ENCODE measurements at places on chromosomes 2 and 18. TPM values are rescaled to one million over a fixed set of nuclear protein-coding genes. Genes with fewer than 3 reads are reported as not detected.

The ARHGEF4 gene
- total RNA-seq: 20.9 TPM

GRCh38 chr2:170571612-170572011 lies 143.5 kb upstream of the SP5 start:
- no peak overlapping the region for H3K4me3 ChIP-seq
- H3K4me1 ChIP-seq: peaks cover 25% of the 10 kb centered on the region
- H3K36me3 ChIP-seq: no peaks in the 10 kb centered on the region
- H3K27me3 ChIP-seq: peaks cover 6% of the 10 kb centered on the region
- no peak overlapping the region for H3K27ac ChIP-seq
- no peak for DNase-seq

The CHN1 gene
- 33.9 TPM for total RNA-seq

The SF3B6 gene
- 85.3 TPM for total RNA-seq

GRCh38 chr2:63789338-63790020 lies 52.2 kb upstream of the UGP2 start:
- peaks cover 25% of the 10 kb centered on the region for H3K4me1 ChIP-seq
- no peak overlapping the region for H3K4me3 ChIP-seq
- no peak for DNase-seq
- H3K27ac ChIP-seq: peak overlapping the region; percentile 37

DNA sequence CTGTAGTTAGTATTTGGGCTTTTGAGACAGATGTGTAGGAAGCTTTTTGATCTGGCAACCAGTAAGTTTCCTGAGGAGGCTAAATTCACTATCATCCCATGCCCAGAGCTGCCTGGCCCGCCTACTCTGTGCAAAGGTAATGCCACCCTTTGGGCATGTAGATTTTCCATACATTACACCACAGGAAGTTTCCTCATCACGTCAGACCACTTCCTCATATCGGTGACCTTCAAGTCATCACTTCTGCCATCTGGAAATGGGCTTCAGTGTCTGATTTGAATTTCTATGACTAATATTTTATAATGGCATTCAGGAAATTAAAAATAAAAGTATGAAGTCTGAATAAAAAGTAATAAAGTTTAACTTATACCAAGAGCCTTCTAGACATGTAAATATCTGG lies 825.4 kb downstream of the DCDC2C start:
- H3K36me3 ChIP-seq: no peaks in the 10 kb centered on the region
- peaks cover 2% of the 10 kb centered on the region for H3K27me3 ChIP-seq
- no peak for DNase-seq
- no peak overlapping the region for H3K27ac ChIP-seq
- H3K4me3 ChIP-seq: no peak overlapping the region

The IL36G gene
- not detected for total RNA-seq

The CLEC4F gene
- not detected for total RNA-seq

The KLHL29 gene
- total RNA-seq: 28.3 TPM

DNA sequence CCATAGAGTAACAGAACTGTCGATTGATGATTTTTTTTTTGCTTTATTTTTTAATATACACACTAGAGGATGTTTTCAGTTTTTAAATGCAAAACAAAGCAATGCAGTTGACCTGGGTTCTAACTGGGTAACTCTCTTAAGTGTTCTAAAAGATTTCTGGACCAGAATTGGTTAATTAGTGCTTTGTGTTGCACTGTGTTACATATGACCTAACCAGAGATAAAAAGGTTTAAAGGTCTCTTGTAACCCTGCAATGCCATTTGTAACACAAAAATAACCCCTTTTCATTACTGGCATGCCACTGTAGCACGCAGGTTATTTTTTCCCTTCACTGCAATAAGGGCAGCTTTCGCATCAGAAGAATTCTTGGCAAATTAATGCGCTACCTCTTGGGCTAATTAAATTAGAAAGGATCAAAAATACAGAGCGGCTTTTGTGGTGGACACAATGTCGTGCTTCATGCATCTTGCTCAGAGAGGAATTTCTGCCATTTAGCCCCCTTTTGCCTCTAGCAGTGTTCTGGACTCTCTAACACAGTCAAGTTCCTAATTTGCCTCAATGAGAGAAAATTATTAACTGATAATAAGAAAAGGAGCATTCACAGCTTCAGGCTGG lies 250.8 kb upstream of the ZEB2 start:
- no peak for DNase-seq
- peak overlapping the region; percentile 32 for H3K27ac ChIP-seq
- H3K36me3 ChIP-seq: peaks cover 3% of the 10 kb centered on the region
- H3K4me3 ChIP-seq: no peak overlapping the region

DNA sequence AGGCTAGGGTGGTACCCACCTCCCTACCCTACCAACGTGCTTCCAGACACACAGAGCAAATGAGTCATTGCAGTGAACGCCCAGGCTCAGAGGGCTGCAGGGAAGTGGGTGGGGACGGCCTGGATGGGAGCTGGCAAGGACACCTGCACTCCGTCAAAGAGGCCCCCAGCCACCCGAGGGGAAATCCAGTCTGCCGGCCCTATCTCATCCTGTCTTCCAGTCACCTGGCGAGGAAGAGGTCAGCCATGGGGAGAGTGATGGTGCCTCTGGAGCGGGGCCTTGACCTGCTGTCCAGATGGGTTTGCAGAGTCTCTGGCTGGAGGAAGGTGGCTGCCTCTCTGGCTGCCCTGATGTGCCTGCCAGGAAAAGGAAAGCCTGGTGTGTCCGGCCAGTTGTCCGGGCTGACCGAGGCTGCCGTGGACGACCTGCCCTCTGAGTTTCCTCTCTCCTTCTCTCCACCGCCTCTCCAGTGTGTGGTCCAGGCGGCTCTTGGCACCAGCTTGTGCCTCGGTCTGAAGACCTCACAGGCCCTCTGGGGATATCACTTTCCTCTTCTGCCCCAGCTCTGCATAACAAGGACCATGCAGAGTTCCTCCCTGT lies 209.7 kb upstream of the COPS8 start:
- no peak overlapping the region for H3K4me3 ChIP-seq
- H3K36me3 ChIP-seq: peaks cover under 1% of the 10 kb centered on the region
- H3K27me3 ChIP-seq: no peaks in the 10 kb centered on the region

DNA sequence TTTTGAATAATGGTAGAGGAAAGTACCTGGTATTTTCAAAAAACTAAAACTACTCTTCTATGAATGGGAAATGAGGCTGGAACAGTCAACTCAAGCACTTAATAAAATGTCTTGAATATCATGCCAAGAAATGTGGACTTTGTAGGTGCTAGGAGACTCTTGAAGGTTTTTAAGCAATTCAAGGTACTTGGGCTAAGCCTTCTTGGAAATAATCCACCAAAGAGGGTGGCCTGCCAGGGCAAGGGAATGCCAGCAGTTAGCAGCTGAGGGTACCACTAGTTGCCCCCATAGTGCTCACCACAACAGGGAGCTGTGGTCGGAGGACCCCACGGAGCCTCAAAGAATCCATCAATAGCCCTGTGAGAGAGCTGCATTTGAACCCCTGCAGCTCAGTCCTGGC lies 14.6 kb upstream of the ACYP2 start:
- no peak overlapping the region for H3K27ac ChIP-seq
- no peak for DNase-seq
- no peak overlapping the region for H3K4me3 ChIP-seq
- no peaks in the 10 kb centered on the region for H3K27me3 ChIP-seq
- peaks cover 5% of the 10 kb centered on the region for H3K36me3 ChIP-seq
- no peaks in the 10 kb centered on the region for H3K4me1 ChIP-seq

- no peak overlapping the region for H3K27ac ChIP-seq
- DNase-seq: no peak
- H3K36me3 ChIP-seq: no peaks in the 10 kb centered on the region
- H3K4me1 ChIP-seq: no peaks in the 10 kb centered on the region
Observed at GRCh38 chr18:37948471-37948870, 382.9 kb upstream of the CELF4 start.

The TRABD2A gene
- total RNA-seq: 0.45 TPM

DNA sequence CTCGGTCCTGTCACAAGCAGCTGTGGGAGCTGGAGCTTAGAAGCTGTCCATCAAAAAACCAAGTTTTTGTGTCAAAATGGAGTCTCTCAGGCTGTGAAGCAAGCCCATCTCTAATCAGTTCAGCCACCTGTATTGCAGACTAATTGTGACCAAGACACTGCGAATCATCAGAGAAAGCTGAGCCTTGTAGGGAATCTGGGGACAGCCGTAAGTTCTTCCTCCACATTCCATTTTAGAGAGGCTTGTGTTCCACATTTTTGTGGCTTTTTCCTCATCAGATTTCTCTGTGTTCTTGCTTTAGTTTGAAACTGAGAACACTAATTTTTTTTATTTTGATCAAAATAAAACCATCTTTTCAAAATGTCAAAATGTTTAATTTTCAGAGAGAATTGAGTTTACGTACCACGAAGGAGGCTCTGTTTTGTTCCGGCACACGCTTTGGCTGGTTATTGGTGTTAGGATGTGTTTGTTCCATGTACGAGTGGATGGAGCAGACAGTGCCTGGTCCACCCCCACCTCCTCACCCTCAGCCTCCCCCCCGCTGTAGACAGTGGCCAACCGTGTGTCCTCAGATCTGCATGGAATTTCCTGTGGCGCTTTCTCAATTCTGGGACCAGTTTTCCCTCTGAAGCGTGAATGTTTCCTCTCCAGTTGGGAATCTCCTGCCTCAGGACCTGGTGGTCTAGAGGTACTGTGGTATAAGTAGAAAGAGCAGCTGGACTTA lies 140.8 kb downstream of the AGAP1 start:
- H3K27me3 ChIP-seq: no peaks in the 10 kb centered on the region
- no peaks in the 10 kb centered on the region for H3K36me3 ChIP-seq
- H3K4me3 ChIP-seq: no peak overlapping the region
- no peak for DNase-seq
- H3K27ac ChIP-seq: no peak overlapping the region

DNA sequence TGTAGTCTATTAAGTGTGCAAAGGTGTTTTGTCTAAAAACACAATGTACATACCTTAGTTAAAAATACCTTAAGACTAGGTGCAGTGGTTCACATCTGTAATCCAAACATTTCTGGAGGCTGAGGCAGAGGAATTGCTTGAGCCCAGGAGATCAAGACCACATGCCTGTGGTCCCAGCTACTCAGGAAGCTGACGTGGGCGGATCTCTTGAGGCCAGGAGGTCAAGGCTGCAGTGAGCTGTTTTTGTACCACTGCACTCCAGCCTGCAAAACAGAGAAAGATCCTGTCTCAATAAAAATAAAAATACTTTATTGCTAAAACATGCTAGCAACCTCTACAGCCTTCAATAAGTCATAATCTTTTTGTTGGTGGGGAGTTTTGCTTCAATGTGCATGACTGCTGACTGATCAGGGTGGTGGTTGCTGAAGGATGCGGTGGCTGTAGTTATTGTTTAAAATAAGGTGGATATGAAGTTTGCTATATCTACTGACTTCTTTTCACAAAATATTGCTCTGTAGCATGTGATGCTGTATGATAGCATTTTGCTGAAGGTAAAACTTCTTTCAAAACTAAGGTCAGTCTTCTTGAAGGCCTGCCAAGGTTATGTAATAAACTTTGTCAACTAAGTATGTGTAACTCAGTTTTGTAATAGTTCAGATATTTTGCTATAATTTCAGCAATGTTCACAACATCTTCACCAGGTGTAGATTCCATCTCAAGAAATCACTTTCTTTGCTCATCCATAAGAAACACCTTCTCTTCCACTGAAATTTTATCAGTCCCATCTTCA lies 1238.0 kb upstream of the NRXN1 start:
- peaks cover 4% of the 10 kb centered on the region for H3K4me1 ChIP-seq
- H3K36me3 ChIP-seq: peaks cover 8% of the 10 kb centered on the region
- H3K27me3 ChIP-seq: no peaks in the 10 kb centered on the region
- no peak for DNase-seq

GRCh38 chr2:27717070-27717795 lies 53.5 kb downstream of the SLC4A1AP start:
- H3K36me3 ChIP-seq: no peaks in the 10 kb centered on the region
- H3K27me3 ChIP-seq: peaks cover 3% of the 10 kb centered on the region
- H3K27ac ChIP-seq: peak overlapping the region; percentile 85
- DNase-seq: no peak

The ARHGAP15 gene
- 0.38 TPM for total RNA-seq

The KCNK3 gene
- total RNA-seq: 6.6 TPM

The TTN gene
- 1.0 TPM for total RNA-seq

The MARCO gene
- 0.22 TPM for total RNA-seq

DNA sequence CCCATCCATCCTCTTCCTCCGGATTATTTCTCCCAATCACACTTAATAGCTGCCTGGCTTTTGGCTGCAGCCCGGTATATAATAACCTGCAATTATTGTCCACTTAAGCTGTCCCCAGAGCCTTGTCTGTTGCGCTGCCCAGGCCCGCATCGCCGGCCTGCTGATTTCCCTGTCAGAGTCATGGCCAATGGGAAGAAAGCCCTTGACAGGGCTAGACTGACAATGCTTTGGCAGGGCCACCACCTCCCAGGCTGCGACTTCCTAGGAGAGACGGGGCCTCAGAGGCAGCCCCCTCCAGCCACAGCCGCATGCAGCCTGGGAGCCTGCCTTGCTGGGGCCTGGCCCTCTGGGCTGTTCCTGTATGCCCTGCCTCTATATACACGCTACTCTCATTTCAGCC lies 10.0 kb upstream of the CELF4 start:
- H3K27me3 ChIP-seq: peaks cover 89% of the 10 kb centered on the region
- DNase-seq: no peak
- no peak overlapping the region for H3K4me3 ChIP-seq

The CDH19 gene
- not detected for total RNA-seq

DNA sequence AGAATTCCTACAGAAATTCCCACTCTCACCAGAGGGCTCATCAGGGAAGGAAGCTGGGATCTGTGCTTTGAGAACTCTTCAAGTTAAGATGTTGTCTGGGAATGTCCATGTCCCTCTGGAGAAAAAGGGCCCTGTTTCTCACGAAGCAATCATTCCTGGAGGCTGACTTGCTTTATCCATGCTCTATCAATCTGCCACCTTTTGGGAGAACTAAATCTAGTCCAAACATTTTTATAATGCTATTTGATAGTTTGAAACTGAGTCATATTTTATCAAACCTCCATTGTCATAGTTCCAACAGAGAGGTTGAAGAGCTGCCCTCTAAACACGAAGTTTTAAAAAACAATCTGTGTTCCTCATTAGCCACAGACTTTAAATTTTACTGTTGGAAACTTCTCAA lies 219.2 kb downstream of the MTX2 start:
- peaks cover 19% of the 10 kb centered on the region for H3K4me1 ChIP-seq
- H3K4me3 ChIP-seq: no peak overlapping the region
- H3K36me3 ChIP-seq: no peaks in the 10 kb centered on the region
- DNase-seq: no peak
- peaks cover 39% of the 10 kb centered on the region for H3K27me3 ChIP-seq

DNA sequence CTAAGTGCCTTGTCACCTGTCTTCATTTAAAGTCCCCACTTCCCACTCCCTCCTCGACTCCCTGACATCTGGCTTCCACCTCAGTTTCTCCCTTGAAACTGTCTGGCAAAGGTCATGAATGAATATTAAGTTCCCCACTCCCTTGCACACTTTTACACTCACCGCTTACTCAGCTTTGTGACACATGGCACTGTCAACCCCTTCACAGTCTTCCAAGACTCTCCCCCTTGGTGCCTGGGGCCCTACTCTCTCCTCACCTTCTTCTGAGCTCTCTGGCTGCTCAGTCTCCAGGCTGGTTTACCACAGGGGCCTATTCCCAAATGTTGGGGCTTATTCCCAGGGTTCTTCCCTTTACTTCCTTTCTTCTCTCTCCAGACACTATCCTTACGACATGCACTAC lies 17.9 kb upstream of the PTPN4 start:
- H3K27ac ChIP-seq: no peak overlapping the region
- no peaks in the 10 kb centered on the region for H3K36me3 ChIP-seq
- DNase-seq: no peak
- peaks cover 42% of the 10 kb centered on the region for H3K27me3 ChIP-seq

- H3K4me1 ChIP-seq: no peaks in the 10 kb centered on the region
- no peak overlapping the region for H3K27ac ChIP-seq
- H3K4me3 ChIP-seq: no peak overlapping the region
- no peaks in the 10 kb centered on the region for H3K27me3 ChIP-seq
- no peak for DNase-seq
Observed at GRCh38 chr2:155997538-155997937, 335.0 kb downstream of the NR4A2 start.

Data from mesothelial cell of epicardium (in vitro differentiated cells).